ENCODE measurements at places on chromosomes 4 and X.

DNA sequence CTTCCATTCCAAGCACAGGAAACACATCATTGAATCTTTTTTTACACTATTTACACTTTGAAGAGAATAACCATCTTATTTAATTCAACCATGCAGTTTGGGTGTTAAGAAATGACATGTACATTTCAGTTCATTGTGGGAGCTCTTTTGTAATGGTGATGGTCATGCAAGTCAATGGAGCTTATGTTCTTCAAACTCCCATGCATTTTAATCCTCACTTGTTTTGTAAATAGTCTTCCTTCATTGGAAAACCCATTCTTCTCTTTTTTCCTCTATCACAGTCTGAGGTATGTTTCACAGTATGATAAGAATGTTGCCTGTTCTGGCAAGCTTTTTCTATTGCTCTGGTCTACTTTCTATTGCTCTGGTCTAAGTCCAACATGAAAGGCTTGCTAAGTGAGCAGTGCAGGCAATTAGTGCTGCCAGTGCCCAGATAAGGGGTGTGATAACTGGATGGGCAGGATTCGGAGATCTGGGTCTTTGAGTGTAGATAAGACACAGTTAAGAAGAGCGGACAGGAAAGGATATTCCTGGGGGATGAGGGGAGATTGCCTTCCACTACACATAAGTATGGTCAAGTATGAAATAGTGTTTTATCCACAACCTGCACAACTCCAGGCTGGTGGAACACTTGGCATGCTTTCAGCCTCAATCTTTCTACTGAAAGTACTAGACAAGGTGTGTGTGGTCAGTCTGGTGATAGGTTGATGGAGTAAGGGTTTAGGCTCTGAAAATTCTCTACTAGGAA lies 17.1 kb downstream of the AFP start:
- no peak for DNase-seq

- no peak for DNase-seq
These were observed 258.4 kb downstream of the PPARGC1A start for GRCh38 chr4:23631255-23631950.

DNA sequence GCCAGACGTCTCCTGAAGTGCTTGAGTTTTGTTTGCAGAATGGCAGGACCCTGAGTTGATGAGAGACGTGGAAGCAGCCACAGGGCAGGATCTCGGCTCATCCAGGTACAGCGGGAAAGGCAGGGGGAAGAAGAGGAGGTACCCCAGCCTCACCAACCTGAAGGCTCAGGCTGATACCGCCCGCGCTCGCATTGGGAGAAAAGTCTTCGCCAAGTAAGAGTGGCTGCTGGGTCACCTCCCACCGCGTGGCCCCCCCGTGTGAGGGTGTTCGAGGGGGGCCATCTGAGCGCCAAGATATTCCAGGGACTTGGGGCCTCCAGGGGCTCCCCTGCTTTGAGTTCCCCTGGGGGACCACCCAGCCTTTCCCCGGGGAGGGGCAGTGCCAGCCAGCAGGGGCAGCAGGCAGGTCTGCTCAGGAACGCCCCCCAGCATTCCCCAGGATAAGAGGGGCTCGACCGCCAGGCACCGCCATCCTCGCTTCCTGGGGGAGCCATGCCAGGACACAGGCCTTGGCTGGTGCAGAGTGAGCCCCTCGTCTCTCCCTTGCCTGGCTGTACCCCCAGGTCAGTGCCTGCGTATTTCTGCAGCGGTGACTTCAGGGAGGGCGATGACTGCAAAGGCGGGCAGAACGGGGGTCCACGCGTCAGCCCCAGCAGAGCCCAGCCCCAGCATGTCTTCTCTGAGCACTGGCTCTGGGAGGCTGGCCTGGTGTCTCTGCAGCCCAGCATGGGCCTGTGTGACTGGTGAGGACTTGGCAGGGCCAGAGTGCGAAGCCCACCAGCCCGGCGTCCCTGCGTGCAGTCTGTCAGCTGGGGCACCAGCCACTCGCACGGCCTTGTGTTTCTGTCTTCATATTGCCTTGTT lies 22.3 kb downstream of the NKX1-1 start:
- no peak for DNase-seq

- DNase-seq: no peak
These were observed 607.1 kb downstream of the PCDH18 start for GRCh38 chr4:136925203-136925602.

GRCh38 chrX:3230496-3230895 lies 116.0 kb downstream of the MXRA5 start:
- DNase-seq: no peak

GRCh38 chrX:54494989-54495813 lies 833 bp downstream of the FGD1 start:
- DNase-seq: no peak

DNA sequence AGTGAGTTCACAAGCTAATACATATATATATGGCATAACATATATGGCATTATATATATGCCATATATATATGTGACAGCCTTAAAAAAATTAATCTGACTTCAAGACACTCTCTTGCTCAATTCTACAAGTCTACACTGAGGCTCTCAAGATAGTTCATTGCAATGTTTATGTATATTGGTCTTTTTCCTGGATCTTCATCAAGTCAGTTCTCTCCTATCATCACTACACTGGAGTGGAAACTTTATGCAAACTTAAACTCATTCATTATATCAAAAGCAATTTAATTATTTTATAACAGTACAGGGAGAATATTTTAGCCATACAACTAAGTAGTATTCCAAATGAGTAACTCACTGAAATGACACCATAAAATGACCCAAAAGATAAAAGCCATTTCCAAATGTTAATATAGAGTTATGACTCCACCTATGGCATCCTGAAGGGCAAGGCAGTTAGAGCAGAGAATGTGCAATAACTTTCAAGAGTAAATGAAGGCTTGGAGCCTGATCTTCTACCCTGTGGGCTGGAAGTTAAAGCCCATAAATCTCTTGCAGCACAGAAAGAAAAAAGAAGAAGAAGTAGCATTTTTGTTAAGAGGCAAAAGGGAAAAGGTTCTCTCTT lies 176.3 kb upstream of the SLIT2 start:
- no peak for DNase-seq

DNA sequence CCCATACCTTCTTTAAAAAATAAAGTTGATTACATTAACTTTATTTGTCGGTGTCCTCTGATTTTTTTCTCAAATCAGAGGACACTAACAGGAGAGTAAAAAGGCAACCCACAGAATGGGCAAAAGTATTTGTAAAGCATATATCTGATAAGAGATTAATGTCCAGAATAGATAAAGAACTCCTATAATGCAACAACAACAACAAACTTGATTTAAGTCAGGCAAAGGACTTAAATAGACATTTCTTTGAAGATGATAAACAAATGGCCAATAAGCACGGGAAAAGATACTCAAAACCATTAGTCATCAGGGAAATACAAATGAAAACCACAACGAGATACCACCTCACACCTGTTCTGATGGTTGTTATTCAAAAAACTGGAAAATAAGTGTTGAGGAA lies 28.7 kb downstream of the DOCK11 start:
- no peak for DNase-seq

- peak; percentile 6 for DNase-seq
These were observed 457.4 kb downstream of the CENPC start for GRCh38 chr4:67087897-67088296.

- DNase-seq: no peak
These were observed 49.0 kb upstream of the SLC16A2 start for GRCh38 chrX:74372272-74372671.

DNA sequence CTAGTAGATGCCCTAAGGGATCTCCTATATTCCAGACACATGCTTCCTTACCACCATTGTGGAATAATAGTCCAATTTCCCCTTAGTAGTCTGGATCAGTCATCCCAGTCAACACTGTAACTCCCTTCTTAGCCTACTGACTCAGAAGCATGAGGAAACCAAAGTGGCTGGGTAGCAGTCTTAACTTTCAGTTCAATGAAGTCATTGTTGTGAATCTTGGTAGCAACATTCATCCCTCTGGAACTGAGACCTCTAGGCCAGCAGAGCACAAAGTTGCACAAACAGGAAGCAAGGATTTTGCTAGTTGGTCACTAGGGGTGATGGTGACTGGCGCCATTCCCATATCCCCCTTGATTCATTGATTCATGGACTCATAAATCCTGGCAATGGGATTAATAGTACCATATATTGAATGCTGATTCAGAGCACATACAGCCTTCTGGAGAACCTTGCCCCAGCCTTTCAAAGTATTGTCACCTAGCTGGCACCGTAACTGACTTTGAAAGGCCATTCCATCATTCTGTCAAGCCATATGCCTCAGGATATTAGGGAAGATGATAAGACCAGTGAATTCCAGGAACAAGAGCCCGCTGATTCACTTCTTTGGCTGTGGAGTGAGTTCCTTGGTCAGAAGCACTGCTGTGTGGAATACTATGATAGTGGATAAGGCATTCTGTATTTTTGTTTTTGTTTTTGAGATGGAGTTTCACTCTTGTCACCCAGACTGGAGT lies 19.7 kb upstream of the GPAT3 start:
- DNase-seq: no peak

DNA sequence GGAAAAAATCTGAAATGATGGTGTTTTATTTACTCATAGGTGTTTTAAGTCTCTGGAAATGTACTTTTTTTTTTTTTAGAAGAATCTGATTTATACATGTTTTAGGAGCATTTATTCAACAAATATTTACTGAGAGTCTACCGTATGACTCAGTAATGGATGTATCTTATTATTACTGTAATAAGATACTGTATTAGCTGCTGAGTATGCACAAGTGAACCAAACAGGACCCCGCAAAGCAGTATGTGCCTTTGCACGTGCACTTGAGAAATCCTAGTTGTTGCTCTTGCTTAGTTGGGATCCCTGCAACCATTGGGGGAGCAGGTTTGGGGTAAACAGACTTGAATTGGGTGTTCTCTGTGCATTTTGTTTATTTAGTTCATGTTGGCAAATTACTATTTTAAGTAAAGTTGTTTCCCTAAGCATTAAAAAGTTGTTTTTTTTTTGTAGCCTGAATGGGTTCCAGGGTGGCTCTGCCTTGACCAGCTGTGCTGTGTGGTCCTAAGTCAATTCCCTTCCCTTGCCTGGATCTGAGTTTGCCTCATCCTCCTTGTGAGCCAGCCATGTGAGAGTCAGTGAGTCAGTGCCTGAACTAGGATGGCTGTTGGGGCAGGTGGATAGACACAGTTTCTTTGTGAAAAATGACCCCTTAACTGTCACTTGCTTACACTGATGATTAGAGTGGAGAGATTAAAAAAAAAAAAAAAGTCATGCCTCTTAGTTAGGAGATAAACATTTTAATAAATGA lies 27.7 kb downstream of the DCUN1D4 start:
- DNase-seq: no peak

DNA sequence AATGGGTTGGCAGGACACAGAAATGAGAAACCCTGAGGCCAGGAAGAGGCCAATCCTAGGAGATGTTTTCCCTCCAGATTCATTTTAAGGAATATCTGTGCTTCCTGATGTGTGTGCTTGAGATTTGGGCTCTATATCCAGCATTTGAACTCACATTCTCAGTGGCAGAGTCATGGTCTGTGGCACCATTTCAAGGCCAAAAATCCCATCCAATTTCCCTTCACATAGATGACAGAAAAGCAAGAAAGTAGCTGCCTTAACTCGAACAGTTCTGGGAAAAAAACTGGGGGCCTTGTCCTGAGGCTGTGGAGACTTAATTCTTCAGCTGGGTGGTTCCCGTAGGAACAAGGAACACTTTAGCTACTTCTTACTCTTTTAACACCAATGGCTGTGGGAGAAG lies 27.4 kb downstream of the TAF7L start:
- no peak for DNase-seq

DNA sequence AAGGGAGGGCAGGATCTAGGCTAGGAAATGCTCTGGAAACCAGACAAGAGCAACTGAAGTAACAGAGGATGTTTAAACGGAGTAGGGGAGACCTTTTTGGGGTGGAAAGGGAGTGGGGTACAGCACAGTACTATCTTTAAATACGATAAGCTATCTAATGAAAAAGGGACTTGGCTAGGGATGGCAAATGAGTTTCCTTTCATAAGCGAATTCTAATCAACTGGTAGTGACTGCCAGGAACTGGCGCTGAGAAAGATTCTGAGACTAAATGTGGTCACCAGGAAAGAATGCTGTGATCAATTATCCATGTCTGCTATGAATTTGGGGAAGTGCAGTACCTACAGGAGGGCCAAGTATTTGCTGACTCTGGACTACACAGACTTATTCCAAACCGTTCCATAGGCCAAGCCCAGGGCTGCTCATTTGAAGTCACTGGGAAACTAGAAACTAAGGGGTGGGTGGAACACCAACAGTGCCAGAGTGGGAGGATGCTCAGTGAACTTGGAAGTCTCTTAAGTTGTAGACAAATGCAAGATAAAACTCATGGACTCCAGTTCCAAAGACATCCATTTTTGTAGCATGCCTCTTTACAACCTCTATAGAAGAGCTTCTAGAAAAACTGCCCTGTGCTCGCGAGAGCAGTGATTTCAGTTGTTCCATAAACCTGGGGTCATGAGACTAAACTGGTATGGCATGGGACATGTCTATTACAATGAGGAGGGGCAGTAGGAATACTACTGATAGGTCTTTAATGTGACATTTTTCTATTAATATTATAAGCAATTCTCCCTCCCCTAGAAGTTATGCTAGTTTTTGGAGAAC lies 2.0 kb downstream of the TRAPPC2 start:
- DNase-seq: no peak

GRCh38 chrX:42818151-42818921 lies 40.4 kb upstream of the PPP1R2C start:
- DNase-seq: no peak

DNA sequence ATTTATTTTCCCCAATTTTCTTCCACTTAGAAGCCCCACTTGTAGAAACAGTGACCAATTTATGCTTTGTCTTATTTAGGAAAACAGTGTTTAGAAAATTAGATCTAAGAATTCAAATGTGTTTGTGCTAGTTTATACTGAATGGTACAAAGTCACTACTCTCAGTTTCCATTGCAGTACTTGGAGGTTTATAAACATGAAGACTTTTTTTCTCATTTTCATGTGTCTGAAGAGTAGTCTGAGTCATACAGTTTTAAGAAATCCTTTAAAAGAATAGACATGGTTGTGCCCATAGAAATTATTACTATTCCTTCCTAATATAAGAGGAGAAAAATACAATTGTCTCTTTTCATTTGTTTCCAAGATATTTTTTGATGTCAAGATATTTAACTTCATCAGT lies 458.7 kb downstream of the NAF1 start:
- no peak for DNase-seq

DNA sequence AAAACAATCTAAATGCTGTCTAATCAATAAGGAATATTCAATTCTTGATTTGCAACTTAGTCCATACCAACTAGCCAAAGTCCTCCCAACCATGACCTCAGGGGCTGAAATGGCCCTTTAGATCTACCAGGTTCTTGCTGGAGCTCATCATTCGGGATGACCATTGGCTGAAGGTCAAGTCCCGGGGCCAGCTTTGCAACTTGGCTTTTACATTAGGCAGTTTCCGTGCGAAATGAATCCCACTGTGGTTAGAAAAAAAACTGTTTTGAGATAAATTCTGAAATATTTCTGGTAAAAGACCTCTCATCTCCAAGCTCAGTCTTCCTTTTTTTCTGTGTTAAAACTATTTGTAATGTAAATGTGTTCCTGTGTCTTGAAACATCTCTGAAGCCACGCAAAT lies 178.6 kb downstream of the TENM3 start:
- no peak for DNase-seq

- DNase-seq: no peak
These were observed 345.1 kb upstream of the SMIM31 start for GRCh38 chr4:164408831-164409230.

- DNase-seq: no peak
These were observed 121.0 kb downstream of the SORCS2 start for GRCh38 chr4:7313347-7313811.

Measured in stimulated activated CD4-positive, alpha-beta T cell treated with anti-CD3 and anti-CD28 coated beads, Interleukin-1b, Interleukin-23, amount 100 ng/mL, for 24 hours (primary cell).